ENCODE measurements at places on chromosomes 1 and 21.
A peak's percentile ranks its signal among the peaks of the same experiment; 100 is the strongest.

DNA sequence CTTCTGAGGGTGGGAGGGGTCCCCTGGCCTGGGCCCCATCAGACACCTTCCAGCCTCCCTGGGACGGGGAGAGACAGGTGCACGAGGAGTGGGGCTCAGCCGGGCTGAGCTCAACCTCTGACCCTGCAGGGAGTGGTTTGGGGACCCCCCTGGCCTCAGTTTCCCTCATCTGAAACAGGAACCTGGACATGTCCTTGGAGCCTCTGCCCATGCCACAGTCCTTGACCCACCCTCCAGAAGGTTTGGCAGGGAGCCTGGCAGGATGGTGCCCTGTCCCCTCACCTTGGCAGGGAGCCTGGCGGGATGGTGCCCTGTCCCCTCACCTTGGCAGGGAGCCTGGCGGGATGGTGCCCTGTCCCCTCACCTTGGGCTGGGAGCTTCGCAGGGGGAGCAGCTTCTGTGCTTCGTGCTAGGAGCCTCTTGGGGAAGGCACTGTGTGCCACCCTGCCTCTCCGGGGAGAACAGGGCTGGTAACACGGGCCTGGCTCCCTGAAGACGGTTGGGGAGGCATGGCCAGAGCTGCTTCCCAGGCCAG, 58.3 kb downstream of the SLX9 start:
- DNase-seq: no peak

GRCh38 chr1:93468662-93469061, 20.7 kb downstream of the FNBP1L start:
- DNase-seq: no peak

DNA sequence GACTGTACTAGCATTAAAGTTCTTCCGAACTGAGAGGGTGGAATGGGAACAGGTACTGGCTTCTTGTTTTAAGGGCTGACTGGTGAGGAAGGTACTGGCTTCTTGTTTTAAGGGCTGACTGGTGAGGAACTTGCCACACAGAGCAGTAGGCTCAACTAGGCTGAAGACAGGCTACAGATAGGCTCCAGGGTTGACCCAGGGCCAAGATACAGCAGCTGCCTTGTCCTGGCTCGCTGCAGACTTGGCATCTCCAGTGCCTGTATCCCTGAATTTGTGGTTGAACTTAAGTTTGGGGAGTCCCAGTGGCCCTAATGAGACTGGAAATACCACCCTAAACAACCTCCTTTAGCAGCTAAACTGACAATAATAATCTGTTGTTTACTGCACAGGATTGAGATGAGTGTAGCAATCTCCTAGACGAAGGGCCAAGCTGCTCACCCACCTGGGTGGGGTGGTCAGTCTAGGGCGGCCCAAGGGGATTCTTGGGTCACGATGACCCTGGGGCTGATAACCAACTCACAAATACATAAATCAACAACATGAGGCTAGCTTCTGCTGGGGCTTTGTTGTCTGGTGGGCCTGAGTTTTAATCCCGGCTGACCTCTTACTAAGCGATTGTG, 227.1 kb downstream of the DISC1 start:
- DNase-seq: no peak

DNA sequence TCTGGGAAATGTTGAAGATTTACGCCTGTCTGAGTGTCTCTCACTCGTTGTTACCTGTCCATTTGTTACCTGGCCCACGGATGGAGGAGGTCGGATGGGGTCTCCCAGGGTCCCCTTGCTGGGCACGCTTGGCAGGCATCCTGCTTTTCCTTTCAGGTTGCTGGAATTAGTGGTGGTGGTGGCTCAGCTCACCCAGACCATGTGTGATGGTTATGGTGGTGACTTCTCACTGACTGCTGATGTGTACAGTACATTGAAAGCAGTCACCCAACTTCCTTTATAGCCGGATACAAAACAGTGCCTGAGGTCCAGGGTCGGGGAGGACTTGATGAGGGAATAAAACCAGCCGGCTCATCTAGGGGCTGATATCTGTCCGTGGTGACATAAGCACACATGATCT, 19.5 kb downstream of the MAPKAPK2 start:
- DNase-seq: no peak

- no peak for DNase-seq
Measured at GRCh38 chr1:119409731-119410130, 5.2 kb upstream of the HSD3B2 start.

GRCh38 chr1:221797506-221797905, 55.6 kb upstream of the DUSP10 start:
- no peak for DNase-seq

GRCh38 chr1:109112056-109112651, 1.8 kb upstream of the ELAPOR1 start:
- DNase-seq: no peak

- DNase-seq: peak; percentile 47
Measured at GRCh38 chr1:43348809-43349593, 9.8 kb upstream of the CDC20 start.

DNA sequence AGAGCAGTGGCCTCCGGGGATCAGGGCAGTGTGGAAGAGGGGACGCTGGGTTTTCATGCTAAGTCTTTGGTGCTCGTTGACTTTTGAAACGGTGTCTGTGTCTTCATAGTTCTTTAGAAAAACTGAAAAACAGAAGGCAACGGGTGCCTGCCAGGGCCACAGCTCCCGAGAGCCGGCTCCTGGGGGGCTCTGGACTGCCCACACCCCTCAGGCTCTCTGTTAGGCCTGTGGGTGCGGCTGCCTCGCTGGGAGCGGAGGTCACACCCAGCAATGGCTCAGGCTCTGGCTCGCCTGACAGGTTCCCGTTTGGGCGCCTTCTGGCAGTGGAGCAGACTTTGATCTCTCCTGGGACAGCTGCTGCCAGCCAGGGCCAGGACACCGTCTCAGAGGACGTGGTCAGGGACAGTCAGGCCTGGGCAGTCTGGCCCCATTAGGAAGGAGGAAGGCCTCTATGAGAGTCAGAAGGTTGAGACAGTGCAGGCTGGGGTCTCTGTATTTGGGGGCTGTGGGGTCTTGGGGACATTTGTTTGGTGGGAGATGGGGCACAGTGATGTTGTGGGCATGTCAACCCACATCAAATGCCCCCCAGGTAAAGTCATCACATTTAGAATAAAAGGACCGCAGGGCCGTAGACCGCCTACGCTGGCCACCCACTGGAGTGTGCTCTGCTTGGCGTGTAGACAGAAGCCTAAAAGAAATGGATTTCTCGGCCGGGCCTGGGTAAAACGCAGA, 5.6 kb downstream of the ARHGEF16 start:
- no peak for DNase-seq

DNA sequence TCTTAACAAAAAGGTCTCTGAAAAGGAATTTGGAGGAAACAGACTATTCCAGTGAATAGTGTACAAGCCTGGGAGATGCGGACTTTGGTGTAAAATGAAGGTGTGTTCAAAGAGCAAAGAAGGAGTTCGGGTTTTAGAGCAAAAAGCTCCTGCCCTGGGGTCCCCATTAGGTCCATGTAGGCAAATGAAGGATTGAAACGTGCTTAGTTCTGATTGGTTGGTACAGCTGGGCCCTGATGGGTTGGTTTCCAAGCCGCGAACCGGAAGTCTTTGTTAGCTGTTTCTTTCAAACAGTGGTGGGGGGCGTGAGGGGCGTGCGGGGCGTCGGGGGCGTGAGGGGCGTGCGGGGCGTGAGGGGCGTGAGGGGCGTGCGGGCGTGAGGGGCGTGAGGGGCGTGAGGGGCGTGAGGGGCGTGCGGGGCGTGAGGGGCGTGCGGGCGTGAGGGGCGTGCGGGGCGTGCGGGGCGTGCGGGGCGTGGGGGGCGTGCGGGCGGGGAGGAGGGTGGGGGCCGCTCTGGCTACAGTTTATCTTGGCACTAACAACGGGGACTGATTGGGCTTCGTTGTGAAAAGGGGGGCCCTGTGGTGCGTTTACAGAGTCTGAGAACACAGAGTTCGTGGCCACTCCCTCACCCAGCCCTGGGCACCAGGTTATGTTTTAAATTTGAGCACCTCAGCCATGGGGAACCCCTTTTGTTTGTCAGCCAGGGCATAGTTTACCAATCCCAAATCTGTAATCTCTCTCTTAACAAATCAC, 29.4 kb downstream of the LRRC3 start:
- DNase-seq: no peak

- DNase-seq: no peak
Measured at GRCh38 chr21:41426676-41427404, 801 bp downstream of the MX1 start.

- no peak for DNase-seq
Measured at GRCh38 chr1:115291741-115292140, 46.3 kb downstream of the NGF start.

GRCh38 chr1:87278825-87279535, 49.7 kb upstream of the LMO4 start:
- DNase-seq: no peak

GRCh38 chr1:38486085-38486484, 373.5 kb downstream of the RRAGC start:
- no peak for DNase-seq

DNA sequence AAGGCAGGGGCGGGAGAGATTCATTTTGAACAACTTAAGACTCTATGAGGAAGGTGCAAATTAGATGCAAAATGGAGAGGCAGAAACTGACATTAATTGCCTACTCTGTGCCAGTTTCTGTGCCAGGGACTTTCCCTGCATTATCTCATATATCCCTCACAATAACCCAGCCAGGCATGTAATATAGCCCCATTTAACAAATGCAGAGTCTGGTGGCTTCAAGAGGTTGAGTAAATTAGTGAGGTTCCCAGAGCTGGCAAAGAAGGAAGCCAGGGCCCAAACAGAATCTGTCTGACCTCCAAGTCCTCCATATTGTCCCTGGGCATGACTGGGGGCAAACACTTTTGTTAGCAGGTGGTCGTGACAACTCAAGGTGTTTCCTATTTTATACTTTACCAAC, 199.8 kb downstream of the ASTN1 start:
- DNase-seq: no peak

DNA sequence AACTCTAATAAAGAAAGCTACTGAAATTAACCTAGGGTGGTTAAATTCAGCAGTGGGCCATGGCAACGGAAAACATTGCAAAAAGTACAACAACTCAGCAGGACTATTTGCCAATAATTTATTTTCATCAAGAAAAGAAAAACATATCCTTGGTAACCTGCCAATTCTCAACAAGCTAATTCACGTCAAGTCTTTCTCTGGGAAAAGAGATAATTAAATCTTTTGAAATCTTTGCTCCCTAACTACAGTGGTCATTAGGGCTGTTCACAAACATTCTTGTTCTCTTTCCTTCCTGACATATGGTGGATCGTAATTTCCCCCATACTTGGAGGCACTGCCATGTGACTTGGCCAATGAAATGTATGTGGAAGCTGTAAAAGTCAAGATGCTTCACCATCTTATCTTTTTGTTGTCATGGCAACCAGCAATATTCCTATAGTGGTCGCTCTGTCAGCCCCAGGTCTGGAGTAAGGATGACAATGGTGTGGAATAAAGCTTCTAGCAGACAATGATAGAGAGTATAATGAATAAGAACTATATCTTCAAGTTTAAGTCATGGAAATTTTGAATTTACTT, 29.6 kb upstream of the ZNF326 start:
- DNase-seq: no peak

DNA sequence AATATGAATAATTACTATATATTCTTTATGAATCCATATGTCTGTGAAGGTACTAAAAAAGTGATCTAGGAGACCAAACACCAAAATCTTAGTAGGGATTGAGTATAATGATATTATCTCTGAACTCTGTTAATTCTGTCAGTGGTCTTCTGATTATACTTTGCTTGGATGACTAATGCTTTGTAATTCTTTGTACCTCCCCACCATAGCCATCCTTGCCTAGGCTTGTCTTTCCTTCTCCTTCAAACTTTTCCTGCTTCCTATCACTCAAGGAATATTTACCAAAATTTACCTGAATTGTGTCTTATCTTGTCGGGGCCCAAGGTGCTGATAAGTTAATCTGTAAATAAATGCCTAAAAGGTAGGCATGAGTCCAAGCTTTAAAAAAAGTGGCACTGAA, 845 bp upstream of the RGS5 start:
- no peak for DNase-seq

GRCh38 chr1:96073100-96073499, 648.5 kb upstream of the PTBP2 start:
- no peak for DNase-seq

GRCh38 chr1:237341391-237341790, 299.4 kb downstream of the RYR2 start:
- DNase-seq: no peak

DNA sequence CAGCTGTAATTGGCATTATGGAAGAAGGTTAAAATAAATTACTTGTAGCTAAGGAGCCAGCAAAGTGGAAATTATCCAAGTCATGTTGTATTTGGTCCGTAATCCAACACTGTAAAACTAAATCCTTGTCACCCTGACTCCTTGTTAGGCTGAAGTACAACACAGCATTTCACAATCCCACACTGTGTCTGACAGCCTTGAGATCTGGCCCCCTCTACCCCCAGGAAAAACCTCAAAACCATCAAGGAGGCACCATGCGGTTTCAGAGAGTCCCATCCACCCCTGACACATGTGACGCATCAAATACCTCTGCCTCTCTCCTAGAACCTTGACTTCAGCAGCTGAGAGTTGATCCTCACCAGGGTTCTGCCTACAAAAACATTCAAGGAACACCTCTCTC, 41.0 kb downstream of the LMX1A start:
- DNase-seq: no peak

DNA sequence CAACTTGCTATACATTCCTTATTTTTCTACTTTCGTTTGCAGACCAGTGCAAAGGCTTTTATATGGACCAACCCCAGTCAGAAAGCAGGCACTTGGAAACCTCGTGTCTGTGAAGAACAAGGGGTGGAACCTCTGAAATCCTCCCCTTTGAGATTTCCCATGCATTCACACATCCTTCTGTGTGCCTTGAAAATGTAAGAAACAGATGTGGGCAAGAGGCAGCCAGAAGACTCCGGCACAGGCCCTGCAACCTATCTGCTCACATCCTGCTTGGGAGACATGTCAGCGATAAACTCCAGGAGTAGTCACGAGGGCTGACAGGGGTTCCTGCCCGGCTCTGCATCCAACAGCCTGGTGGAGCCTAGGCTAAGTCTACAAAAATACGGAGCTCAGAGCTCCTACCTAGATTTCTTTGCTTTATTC, 42.5 kb downstream of the ETS2 start:
- no peak for DNase-seq

DNA sequence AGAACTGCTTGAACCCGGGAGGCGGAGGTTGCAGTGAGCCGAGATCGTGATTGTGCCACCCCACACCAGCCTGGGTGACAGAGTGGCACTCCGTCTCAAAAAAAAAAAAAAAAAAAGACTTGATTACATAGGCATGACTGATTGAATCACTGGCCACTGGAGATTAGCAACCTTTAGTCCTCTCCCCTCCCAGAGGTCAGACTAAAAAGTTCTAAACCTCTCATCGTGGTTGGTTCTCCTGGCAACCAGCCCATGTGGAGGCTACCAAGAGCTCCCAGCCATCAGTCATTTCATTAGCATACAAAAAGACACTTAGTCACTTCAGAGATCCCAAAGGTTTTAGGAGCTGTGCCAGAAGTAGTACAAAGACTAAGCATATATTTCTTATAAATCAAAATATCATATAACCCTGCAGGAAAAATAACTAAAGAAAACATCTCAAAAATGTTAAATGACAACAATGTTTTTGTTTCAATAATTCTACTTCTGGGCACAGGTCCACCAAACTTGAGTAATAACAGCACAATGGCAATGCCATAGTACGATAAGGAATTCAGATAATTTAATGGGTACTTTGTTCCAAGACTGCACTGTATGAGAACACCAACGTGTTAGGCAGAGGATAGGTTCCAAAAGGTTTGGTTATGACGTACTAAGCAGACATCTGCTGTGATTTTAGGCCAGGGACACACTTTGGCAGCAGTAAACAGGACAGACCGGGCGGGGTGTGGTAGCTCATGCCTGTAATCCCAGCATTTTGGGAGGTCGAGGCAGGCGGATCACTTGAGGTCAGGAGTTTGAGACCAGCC, 18.1 kb downstream of the USP48 start:
- DNase-seq: no peak

Measured in D341Med (cell line).